Bone marrow (tissue), 2 donors: ENCODE measurements at places on chromosomes 2 and 18.

DNA sequence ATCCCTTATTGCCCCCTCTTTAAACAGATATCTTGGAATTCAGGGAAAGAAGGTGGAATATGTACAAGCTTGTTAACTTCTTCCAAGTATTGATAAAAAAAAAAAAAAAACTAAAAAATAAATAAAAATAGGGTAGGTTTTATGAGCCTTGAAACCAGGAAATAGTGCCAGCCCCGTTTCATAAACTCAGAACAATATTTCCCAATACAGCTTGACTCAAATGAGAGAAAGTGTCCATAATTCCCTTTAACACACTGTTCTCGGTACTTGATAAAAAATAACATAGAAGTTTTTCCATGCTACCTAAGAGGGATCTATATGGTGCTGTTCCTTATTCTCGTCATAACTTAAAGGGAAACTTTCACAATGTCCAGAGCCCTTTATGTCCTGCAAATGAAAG, 17.9 kb upstream of the C2orf80 start:
- no peak for DNase-seq

- DNase-seq, result no peak
These were observed 692.8 kb downstream of the RNF144A start for GRCh38 chr2:7609974-7610373.

DNA sequence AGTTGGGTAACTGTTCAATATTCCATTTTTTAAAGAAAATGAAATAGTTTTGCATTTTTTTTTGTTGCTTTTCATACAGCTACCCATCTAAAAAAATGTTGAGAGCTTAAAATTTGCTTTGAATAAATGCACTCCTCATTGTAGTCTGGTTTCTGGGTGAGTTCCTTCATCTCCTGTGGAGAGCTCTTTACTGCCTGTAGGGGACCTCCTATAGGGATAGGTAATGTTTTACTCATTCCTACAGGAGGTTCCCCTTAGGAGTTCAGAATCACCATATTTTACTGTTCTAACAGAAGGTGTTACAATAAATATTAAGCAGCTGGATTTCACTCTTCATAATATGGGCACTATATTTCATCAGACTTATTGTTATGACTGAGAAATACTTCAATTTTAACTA, 947.3 kb upstream of the CRIM1 start:
- no peak for DNase-seq

GRCh38 chr2:72008608-72009007, 139.1 kb downstream of the CYP26B1 start:
- no peak for DNase-seq

DNA sequence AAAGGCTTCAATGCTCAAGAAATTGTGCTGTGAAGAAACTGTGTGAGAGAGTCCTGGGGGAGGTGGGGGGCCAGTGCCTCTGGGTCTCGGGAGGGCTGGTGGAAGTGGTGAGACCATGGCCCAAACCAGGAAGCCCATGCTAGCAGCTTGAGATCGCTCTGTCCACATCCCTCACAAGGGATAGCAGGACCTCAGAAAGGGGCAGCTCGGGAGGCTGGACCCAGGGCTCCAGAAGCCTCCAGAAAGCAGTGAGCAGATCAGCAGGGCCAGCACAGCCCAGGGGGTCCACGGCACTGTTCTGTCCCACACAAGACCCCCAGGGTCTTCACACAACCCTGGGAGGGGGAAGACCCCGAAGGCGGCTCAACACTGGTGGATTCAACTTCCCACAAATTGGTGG, 24.1 kb downstream of the ST8SIA5 start:
- DNase-seq, result no peak

- no peak for DNase-seq
These were observed 45.1 kb upstream of the ACAA2 start for GRCh38 chr18:49858309-49859020.
